ENCODE measurements at places on chromosomes 11 and 22. TPM values are rescaled to one million over a fixed set of nuclear protein-coding genes. Genes with fewer than 3 reads are reported as not detected.

DNA sequence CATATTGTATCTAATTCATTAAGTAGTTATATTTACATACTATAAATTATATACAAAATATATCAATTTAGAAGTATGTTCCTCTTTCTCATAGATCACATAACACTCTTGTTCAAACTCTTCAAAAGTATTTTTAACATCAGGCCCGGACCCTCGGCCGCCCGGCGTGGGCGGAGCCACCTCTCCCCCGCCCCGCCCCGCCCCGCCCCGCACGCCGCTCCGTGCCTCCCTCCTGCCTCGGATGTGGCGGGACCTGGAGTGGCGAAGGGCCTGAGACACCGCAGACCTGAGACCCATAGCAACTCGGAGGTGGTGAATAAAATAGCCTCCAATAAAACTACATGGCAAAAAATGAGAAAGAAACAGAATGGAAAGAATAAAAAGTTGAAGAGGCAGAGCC, 105.9 kb upstream of the BDNF start:
- DNase-seq = no peak

Gene BATF2
- polyA plus RNA-seq = 3.2 TPM

Gene KCNJ4
- polyA plus RNA-seq = 0.33 TPM

GRCh38 chr11:133386852-133387251, 145.4 kb downstream of the OPCML start:
- DNase-seq = no peak

Gene MS4A4E
- 1.1 TPM for polyA plus RNA-seq

DNA sequence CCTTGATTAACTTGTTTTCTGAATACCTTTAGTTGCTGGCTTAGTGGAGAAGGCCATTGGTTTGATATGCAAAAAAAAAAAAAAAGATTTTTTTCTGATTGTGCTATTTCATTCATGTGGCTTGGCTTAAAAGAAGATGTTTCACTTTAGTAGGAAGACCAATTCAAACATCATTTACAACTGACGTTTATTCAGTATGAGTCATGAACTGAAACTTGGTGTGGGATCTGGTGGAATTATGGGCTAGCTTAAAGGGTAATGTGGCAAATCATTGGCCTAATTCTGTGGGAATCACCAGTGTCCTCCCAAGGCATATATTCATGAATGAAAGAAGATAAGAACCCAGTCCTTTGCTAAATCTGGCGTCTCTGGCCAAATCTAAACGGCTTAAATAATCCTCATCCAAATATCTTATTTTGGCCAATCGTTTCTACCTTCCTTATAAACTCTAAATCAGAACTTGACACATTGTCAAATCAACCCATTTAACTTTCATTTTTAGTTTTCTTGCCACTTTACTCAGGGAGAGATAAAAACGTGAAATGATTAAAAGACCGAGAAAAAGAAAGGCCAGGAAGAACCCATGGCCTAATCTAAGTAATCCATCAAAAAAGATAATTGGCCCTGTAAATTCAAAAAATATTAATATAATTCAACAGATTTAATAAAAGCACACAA, 77.0 kb downstream of the DDIAS start:
- no peak for DNase-seq

Gene F2
- 0.62 TPM for polyA plus RNA-seq
